ENCODE measurements at places on chromosomes 5 and 9. TPM values are rescaled to one million over a fixed set of nuclear protein-coding genes. Genes with fewer than 3 reads are reported as not detected.

The DMRT3 gene
- 0.75 TPM for total RNA-seq

The LECT2 gene
- not detected for total RNA-seq

The TNC gene
- total RNA-seq, result 2.4 TPM

The TOR4A gene
- total RNA-seq, result 9.0 TPM

The ACSL6 gene
- total RNA-seq, result 0.82 TPM

The GFI1B gene
- total RNA-seq, result not detected

The KLHL9 gene
- 28.4 TPM for total RNA-seq

The CDH18 gene
- total RNA-seq, result not detected

The KIF4B gene
- not detected for total RNA-seq

The RASGRF2 gene
- 12.1 TPM for total RNA-seq

The GOLM1 gene
- 7.8 TPM for total RNA-seq

The GARIN3 gene
- not detected for total RNA-seq

The MEF2C gene
- total RNA-seq, result 59.5 TPM

The PCDHB6 gene
- total RNA-seq, result 0.94 TPM

The SYK gene
- 32.6 TPM for total RNA-seq

The ACOT12 gene
- total RNA-seq, result not detected

The PCDHGC3 gene
- total RNA-seq, result 27.7 TPM

The ERGIC1 gene
- total RNA-seq, result 132 TPM

The CDH9 gene
- not detected for total RNA-seq

The NUDT2 gene
- 26.4 TPM for total RNA-seq

The BHMT2 gene
- 57.2 TPM for total RNA-seq

The SLC2A8 gene
- total RNA-seq, result 28.4 TPM

The MAMDC4 gene
- total RNA-seq, result not detected

The DMGDH gene
- 11.7 TPM for total RNA-seq

The SLC6A19 gene
- total RNA-seq, result not detected

The SPATA31A3 gene
- not detected for total RNA-seq

The DND1 gene
- total RNA-seq, result 1.3 TPM

The TAF11L10 gene
- not detected for total RNA-seq

The ORM2 gene
- not detected for total RNA-seq
